ENCODE measurements at places on chromosomes 6 and 20. TPM values are rescaled to one million over a fixed set of nuclear protein-coding genes. Genes with fewer than 3 reads are reported as not detected.
A peak's percentile ranks its signal among the peaks of the same experiment; 100 is the strongest.

GRCh38 chr20:44166477-44166876 lies 20.5 kb downstream of the JPH2 start:
- no peak for DNase-seq

DNA sequence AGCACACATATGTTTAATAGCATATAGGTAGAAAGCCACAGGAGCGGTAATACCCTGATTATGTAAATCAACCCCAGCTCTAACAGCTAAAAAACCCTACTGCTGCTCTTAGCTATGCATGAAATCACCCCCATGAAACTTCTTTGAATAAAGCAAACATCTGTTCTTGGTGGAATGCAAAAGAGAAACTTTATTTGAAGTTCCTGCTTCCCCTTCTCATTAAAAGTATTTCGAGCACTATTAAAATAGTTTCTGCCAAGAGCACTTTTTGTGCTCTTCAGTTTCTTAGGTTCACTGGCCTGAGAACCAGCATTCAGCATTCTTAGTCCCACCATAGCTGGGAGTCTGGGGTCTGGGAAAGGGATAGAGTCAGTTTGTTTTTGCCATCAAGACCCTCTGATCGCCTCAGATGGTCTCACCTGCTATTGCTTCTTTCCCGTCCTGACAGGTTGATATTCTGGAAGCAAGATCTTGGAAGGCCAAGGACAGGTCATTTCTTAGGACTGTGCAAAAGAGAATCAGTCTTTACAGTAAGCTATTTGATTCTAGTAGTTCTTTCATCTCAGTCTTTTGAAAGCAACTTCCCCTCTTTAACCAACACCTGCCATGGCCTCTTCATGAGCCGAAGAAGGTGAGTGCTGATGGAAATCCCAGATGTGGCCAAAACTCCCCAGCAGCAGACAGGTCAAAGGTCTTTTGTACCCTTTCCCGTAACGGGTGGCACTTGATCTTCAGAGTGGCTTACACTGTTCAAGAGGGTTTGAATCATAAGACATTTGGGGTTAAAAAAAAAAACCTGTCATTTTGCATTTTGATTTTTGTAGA lies 76.5 kb upstream of the TMEM170B start:
- peak; percentile 34 for DNase-seq

DNA sequence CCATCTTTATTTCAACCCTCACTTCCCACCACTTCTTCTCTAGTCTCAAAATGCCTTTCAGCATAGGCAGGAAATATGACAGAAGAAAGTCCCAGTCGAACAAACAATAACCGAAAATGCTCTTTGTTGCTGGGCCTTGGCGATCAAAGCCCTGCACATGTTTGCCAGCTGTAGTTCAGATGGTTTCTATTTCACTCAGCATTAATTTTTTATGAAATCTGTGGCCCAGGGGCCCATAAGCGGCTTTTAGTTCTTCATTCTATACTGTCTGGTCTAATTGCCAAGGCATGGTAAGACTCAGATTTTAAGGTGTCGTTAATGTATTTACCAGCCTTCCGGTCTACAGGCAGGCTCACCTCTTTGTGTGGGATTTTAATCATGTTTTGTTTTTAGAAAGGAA lies 10.9 kb upstream of the F13A1 start:
- DNase-seq: no peak

DNA sequence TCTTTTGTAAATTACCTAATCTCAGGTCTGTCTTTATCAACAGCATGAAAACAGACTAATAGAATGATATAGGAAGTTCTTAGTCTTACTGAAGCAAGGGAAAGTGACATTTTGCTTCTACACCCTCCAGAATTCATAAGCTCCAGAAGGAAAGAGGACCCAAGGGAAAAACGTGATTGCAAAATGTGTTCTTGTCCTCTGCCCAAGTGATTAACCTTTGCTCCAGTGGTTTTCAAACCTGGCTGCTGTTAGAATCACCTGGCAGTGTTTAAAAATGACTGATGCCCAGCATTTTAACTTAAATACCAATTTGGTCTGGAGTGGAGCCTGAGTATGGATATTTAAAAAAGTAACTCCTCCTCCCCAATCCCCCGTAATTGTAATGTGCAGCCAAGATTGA lies 191.4 kb downstream of the SLC16A10 start:
- no peak for DNase-seq

DNA sequence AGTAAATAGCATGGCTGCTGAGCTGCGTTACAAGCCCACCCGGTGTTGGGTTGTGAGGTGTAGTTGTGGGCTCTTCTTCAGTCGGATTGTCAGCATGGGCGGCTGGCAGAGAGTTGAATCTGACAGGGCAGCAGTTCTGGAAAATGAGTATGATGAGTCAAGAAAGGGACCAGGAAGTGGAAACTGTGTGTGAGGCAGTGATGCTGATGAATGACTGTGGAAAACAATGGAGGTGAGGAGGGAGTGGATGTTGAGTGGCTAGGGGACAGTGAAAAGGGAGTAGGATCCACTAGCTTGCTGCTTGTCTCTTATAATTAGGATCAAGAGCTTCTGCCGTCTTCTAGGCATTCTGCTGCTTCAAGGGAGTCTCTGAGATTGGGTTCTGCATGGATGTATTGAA lies 154.3 kb downstream of the ESR1 start:
- peak; percentile 11 for DNase-seq

COL9A3 gene
- not detected for total RNA-seq

- peak; percentile 10 for DNase-seq
Measured at GRCh38 chr6:20038410-20039204, 173.7 kb downstream of the MBOAT1 start.

DNA sequence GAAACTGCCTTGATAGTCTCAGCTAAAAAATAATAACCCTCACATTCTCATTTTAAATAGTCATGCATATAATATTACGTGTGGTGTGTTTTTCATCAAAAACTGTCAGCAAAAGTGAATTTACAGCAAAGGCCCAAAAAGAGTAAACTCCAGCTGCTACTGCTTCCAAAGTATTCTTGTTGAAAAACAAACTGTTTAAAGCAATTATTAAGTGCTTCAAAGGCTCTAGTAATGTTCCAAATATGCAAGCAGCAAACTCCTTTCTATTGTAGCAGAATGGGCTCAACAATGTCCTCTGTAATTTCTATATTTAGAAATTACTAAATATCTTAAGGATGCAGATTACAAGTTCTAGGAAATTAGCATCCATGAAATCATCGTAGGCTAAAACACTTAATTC lies 280.0 kb upstream of the TBX18 start:
- DNase-seq: no peak

DNA sequence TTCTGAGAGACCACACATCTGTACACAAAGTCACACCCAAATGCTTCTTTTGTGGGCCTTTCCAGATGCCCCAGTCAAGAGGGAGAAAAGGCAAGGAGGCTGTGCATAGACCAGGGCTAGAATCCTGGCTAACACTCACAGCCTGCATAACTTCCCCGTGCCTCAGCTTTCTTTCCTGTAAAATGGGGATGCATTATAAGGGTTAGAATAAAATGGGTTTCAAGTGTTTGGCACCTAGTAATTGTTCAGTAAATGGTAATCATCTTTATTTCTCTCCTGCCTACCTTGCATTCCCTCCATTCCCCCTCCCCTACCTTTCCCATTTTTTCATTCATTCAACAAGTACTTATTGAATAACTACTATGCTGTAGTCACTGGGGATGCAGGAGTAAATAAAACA lies 29.4 kb downstream of the UNC5CL start:
- no peak for DNase-seq

GRCh38 chr6:45921691-45922281 lies 93.9 kb downstream of the CLIC5 start:
- DNase-seq: no peak

Measured in activated CD4-positive, alpha-beta memory T cell treated with anti-CD3 and anti-CD28 coated beads for 36 hours (primary cell).